Activated CD4-positive, alpha-beta T cell treated with anti-CD3 and anti-CD28 coated beads for 36 hours (primary cell): ENCODE measurements at places on chromosomes 2 and 18.

DNA sequence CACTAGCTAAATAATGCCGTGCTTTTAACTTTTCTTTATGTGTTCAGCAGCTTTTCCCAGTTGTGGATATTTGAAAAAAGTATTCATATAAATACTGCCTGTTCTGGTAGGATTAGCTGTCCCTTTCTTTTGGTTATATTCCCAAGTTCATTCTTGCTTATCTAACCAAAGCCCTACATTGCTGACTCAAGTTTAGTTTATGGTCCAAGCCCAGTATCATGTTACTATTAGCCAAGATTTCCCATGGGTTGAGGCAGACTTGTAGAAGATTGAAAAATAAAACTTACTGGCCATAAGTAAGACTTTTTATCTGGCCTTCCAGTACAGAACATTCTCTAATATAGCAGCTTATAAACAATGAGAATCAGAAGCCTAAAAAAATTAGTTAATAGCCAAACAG, 49.7 kb upstream of the NFE2L2 start:
- peaks cover 17% of the 10 kb centered on the region for H3K4me1 ChIP-seq
- no peak for DNase-seq
- no peaks in the 10 kb centered on the region for H3K36me3 ChIP-seq
- H3K4me3 ChIP-seq, result no peak overlapping the region
- H3K27me3 ChIP-seq, result no peaks in the 10 kb centered on the region

- no peak for DNase-seq
- H3K36me3 ChIP-seq, result no peaks in the 10 kb centered on the region
- H3K4me1 ChIP-seq, result no peaks in the 10 kb centered on the region
- no peaks in the 10 kb centered on the region for H3K27me3 ChIP-seq
Measured at GRCh38 chr2:132815516-132815915, 145.5 kb upstream of the LYPD1 start.

DNA sequence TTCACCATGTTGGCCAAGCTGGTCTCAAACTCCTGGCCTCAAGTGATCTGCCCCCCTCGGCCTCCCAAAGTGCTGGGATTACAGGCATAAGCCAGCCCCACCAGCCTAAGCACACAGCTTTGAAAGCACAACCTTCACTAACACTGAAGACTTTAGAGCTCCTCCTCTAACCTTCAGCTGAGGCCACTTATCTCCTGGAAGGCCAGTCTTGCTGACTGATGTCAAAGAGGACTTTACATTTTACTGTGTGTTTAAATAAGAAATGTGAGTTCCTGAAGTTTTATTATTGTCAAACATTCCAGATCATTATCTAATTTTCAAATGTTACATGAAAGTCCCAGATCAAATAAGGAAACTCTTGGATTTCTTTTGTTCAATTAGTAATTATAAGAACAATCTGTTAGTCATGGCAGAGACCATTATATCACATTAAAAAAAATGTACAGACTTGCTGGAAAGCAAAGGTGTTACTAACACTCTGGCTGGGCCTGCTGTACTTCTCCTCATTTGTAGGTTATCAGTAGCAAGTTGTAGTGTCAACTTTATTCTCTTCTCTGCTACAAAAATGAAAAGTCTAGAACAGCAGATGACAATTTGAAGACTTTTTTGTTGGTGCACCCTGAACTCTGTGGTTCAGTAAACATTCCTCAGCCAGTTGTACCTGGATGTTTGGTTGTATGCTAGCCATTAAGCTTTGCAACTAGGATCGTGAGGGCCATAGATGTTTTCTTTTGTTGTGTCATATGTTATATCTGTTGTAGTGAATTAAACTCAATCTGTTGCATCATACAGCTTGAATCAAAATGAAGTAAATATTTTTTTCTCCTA, 80.0 kb downstream of the AOX1 start:
- H3K4me1 ChIP-seq, result peaks cover 4% of the 10 kb centered on the region
- DNase-seq, result no peak
- H3K36me3 ChIP-seq, result no peaks in the 10 kb centered on the region
- no peak overlapping the region for H3K27ac ChIP-seq
- H3K4me3 ChIP-seq, result no peak overlapping the region
- H3K27me3 ChIP-seq, result peaks cover 3% of the 10 kb centered on the region

DNA sequence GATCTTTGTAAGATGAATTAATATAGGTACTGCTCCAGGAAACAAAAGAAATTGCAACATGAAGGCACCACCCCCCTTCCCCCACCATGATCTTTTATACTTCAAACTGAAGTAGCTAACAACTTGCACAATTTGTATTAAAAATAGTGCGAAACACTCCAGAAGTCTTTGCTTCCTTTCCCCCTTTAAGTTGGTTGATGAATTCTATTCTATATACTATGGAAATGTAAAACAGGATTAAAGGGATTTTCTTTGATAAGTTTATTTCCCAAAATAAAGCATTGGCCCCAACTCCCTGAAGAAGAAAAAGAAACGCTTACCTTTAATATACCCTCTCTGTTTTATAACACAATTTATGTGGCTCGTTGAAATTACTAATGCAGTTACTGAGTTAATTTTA, 227.1 kb downstream of the ARHGAP15 start:
- no peak overlapping the region for H3K4me3 ChIP-seq
- no peaks in the 10 kb centered on the region for H3K27me3 ChIP-seq
- H3K4me1 ChIP-seq, result peaks cover 10% of the 10 kb centered on the region
- no peak for DNase-seq
- no peak overlapping the region for H3K27ac ChIP-seq
